Naive B cell (primary cell): ENCODE measurements at places on chromosomes 6 and 20.

- no peak for DNase-seq
These were observed 57.2 kb upstream of the MYL9 start for GRCh38 chr20:36483919-36484808.

DNA sequence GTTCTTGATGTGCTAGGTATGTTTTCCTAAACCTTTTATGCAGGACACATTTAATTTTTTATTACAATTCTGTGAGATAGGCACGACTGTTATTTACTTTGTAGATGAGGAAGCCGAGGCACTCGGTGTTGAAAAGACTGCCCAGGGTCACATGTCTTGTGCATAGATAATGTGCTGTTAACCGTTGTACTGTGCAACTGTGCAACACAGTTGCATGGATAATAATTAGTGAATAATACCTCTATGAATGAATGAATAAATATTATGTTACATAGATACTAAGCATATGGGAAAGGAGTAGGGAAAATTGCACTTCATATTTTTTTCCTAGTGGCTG is 60.3 kb upstream of the DEK start:
- DNase-seq, result no peak

GRCh38 chr20:5969348-5969935 is 19.0 kb downstream of the MCM8 start:
- DNase-seq, result no peak

GRCh38 chr6:14633479-14633878 is 515.9 kb downstream of the CD83 start:
- no peak for DNase-seq

DNA sequence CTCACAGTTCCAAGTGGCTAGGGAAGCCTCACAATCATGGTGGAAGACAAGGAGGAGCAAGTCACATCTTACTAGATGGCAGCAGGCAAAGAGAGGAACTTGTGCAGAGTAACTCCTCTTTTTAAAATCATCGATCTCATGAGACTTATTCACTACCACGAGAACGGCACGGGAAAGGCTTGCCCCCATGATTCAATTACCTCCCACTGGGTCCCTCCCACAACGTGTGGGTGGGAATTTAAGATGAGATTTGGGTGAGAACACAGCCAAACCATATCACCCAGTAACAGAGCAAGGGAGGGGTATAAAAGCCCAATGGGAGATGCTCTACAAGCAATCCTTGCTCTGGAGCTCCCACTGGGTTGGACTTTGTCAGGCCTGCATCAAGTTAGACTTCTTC is 80.4 kb downstream of the JPH2 start:
- no peak for DNase-seq

GRCh38 chr20:62627901-62628612 is 14.2 kb upstream of the SLCO4A1 start:
- DNase-seq, result peak; percentile 53

DNA sequence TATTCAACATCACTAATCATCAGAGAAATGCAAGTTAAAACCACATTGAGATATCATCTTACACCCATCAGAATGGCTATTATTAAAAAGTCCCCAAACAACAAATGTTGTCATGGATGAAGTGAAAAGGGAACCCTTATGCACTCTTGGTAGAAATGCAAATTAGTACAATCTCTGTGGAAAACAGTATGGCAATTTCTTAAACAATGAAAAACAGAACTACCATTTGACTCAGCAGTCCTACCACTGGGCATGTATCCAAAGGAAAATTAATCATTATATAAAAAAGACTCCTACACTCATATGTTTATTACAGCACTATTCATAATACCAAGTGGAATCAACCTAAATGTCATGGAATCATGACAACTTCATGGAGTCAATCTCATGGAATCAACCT is 611.3 kb upstream of the GJE1 start:
- no peak for DNase-seq

DNA sequence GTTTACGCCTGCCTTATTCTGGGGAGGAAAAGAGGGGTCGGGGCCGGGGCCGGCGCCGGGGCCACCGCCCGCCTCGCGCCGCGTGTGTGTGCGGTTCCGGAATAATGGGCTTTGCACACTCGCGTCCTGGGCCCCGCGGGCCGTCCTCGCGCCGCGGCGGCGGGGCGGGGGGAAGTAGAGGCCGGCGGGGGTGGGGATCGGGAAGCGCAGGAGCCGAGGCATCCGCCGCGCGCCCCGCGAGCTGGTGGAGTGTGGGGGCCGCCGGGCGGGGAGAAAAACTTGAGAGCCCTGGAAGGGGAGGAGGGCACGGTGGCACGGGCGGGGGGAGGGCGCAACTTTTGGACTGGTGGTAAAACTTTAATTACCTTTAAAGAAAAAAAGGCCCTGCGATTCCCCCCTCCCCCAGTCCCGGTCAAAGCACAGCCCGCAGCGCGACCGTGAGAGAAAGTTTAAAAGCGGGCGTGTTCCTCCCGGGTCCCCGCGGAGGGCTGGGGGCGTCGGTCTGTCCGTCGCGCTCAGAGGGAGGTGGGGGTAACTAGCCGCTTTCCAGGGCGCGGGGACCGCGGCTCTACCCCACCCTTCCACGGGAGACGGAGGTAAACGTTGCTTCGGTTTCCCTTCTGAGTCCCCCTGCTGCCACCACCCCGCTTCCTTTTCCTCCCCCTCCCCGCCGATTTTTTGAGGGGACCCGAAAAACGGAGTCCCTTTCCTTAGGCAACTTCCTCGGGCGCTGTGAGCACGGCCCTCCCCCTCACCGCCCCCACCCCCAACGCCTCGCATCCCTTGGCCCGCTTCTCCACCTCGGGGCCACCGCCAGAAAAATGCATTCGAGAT is 1.9 kb downstream of the L3MBTL3 start:
- peak; percentile 51 for DNase-seq

DNA sequence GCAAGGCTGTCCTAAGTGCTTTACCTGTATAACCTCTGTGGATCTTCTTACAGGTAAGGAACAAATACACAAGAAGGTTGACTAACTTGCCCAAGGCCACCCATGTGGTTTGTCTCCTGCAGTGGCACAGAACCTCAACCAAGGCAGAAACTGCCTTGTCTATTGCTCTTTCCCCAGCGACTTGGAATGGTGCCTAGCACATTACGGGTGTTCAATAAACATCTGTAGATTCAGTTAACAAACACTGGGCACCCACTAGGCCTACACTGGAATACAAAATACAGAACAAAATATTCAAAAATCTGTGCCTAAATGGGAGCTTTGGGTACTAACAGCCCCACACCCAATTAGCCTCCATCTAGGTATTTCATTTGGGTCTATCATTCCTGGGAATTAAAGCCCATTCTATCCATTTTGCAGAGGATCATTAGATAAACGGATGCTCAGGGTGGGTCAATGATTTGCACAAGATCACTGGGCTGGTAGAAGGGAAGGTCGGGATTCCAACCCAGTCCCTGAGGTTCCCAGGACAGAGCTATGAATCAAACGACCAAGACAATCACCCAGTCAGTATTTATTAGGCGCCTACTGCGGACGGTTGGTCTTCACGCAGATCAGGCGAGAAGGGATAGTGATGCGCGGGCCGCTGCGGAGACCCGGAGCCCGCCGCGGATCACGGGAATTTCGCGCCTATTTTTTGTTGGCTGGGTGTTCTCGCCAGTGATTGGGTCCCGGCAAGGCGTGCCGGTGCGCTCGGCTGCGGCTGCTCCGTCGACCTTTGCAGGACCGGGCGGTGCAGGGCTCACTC is at the start of gene STK35:
STK35 (plus strand) TSS at position 771 of the 808 bp plus-strand sequence. CDS start 55 bp downstream, outside the sequence.
- no peak for DNase-seq

- no peak for DNase-seq
These were observed 90.4 kb upstream of the ISM1 start for GRCh38 chr20:13130707-13131103.

- no peak for DNase-seq
These were observed 1192.4 kb upstream of the CITED2 start for GRCh38 chr6:140566781-140567277.

GRCh38 chr6:5337573-5337972 is 76.3 kb downstream of the FARS2 start:
- no peak for DNase-seq

- DNase-seq, result no peak
These were observed 535 bp downstream of the NKAIN2 start for GRCh38 chr6:123804014-123804786.

DNA sequence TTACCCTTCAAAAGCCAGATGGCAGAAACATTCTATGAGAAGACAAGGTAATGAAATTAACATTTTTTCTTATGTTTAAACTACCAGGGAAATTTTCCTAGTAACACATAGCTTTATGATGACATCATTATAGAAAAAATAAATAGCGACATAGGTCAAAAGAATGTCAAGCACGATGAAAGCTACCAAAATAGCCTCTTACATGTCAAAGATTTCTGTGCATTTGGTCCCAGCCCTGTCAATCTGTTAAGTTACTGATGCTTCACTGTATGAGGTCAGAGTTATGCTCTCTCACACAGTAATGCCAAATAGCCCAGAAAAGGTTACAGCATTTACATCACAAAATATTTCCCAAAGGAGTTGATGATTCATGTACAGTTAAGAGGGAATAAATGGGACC is 199.8 kb upstream of the DEFB112 start:
- no peak for DNase-seq

GRCh38 chr6:134063966-134064445 is 11.6 kb upstream of the SLC2A12 start:
- DNase-seq, result peak; percentile 52

DNA sequence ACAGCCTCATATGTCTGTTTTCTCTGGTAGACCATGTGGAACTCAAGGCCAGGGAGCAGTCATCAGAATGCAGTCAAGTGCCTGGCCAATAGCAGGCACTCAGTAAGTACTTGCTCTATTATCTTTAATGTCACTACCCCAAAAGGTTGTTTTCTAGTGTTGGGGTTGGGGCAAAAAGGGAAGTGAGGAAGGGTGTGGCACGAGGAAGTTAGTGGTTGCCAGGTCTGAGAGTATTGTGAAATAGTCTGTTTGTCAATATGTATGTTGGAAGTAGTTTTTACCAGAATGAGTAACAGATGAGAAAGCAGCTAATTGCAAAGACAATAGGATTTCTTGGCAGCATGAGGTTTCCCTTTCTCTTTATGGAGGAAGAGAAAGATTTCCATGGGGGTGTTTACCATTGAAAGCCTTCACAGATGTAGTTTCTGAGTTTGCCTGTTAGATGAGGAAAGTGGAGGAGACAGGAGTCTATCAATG is 59.5 kb upstream of the ARMH2 start:
- peak; percentile 84 for DNase-seq

- DNase-seq, result no peak
These were observed 356.8 kb downstream of the DHX35 start for GRCh38 chr20:39318911-39319310.

GRCh38 chr20:53077373-53078205 is 105.4 kb downstream of the TSHZ2 start:
- DNase-seq, result no peak

GRCh38 chr20:20677186-20677585 is 35.3 kb downstream of the RALGAPA2 start:
- no peak for DNase-seq

DNA sequence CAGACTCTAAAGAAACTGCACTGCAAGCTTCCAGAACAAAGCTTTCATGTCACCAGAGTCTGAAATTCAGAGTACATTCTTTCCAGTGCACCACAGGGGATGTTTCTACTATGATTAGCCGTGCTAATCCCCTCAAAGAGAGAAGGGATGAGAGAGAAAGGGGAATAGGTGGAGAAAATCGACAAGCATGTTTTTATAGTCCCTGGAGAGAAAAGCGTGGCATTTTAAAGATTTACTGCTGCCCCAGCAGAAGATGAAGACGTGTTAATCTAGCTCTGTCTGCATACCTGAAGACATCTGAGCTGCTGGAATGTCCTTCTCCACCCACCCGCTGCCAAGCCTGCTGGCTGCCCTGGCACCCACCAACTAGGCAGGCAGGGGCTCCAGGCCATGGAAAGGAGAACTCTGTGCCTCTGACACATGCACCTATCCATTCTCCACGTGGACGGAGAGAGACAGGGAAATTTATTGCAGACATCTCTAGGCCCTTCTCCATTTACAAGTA is 4.1 kb downstream of the MYLK4 start:
- no peak for DNase-seq

GRCh38 chr20:64057628-64058498 is 5.1 kb upstream of the TCEA2 start:
- peak; percentile 69 for DNase-seq

- no peak for DNase-seq
These were observed 34.9 kb upstream of the GTSF1L start for GRCh38 chr20:43761386-43762340.

GRCh38 chr6:116954938-116955337 is 77.9 kb downstream of the RFX6 start:
- no peak for DNase-seq

GRCh38 chr6:2937627-2938003 is 33.8 kb downstream of the SERPINB6 start:
- no peak for DNase-seq

DNA sequence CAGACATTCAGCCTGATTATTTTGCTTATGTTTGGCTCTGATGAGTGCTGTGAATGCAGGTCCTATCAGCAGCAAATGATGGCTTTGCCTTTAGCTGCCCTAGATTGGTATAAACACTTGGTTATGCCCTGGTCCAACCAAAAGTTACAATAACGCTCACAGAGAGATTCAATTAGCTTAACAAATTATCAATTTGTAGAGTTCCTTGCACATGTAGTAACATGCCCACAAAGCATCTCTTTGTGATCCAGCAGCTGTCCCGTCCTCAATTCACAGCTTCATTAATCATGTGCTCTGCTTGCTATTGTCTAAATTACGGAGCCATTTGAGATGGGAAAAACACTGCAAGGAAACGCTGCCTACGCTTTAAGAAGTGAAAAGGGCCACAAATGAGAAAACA is 457.9 kb downstream of the HDGFL1 start:
- DNase-seq, result no peak

DNA sequence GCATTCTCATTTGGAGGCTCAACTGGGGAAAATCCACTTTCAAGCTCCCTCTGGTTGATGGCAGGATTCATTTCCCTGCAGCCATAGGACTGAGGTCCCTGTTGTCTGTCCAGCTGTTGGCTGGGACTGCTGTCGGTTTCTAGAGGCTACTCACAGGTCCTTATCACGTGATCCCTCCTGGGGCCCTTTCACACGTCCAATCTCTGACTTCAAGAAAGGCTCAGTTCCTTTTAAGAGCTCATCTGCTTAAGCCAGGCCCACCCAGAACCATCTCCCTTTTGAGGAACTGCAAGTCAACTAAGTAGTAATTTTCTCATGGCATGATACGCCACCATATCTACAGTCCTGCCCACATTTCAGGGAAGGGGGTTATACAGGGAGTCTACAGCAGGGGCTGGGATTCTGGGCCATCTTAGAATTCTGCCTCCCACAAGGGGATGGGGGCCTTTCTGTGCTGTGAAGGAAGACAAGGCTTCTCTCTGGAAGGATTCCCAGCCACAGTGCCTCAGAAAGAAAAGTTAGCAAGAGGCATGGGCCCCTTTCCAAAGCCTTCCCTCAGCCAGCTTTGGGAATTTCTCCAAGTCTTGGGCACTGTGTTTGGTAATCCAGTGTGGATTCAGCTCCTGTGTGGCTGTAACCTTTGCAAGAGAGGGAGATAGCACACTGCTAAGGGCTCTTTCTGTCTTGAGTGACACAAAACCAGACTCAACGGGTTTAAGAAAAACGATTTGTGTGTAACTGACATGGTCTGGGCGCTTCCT is 66.4 kb downstream of the CTCFL start:
- DNase-seq, result no peak
